Stimulated activated memory B cell treated with anti-CD40 and anti-IgM and Interleukin-4, amounts not matched to agents 10 μg/mL and 1 μg/mL and 100 μg/mL, for 72 hours (primary cell): ENCODE measurements at places on chromosomes 3 and 15.

DNA sequence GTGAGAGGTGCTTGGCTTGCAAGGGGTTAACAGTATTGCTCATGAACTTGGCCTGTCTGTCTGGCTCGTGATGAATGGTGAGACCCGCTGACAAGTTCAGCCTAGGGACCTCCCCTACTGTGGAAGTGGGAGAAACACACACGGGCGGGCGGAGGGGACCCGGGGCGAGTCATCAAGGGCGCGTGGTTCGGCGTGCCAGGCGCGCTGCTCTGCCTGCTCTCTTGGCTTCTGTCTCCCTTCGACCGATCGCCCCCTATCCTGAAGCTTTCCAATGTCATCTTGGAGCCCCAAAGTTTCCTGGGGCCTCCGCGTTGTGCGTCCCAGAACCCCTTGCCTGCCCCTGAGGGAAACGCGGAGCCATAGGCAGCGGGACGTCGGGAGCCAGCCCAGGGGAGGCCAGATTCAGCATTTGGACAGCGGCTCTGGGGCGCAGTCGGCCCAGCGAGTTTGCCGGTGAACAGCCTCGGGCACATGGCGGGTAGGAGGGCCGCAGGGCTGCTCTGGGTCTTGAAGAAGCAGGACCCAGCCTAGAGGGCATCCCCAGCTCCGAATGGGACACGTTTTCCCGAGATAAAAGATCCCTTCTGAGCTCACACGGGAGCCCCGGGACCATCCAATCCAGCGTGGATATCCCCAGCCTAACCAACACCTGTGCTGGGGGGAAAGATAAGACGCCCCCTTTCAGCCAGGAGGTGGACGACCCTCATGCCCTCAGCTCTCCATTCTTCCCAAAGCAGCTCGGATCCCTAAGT, 27.0 kb upstream of the POLG start:
- ATAC-seq, result no peak

- ATAC-seq, result no peak
Observed at GRCh38 chr3:177729956-177730681, 532.8 kb upstream of the TBL1XR1 start.

GRCh38 chr3:183460081-183461055, 31.9 kb upstream of the MCF2L2 start:
- peak; percentile 63 for ATAC-seq

DNA sequence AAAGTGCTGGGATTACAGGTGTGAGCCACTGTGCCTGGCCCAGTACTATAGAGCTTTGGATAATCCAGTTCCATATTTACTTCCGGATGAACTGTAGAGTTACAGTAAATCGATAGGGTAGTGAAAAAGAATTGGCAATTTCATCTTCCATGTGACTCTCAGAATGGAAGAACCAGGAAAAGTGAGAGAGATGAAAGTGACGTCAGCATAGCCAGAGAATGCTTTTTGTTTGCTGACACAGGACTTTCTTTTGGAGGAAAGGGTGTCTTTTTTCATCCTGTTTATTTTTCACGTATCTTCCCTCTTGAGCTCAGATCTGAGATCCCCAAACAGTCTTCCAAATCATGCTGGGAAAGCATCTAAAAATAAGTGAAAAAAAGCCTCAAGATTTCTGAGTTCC, 91.2 kb upstream of the KCNAB1 start:
- no peak for ATAC-seq

- ATAC-seq, result no peak
Observed at GRCh38 chr3:65627062-65627461, 411.7 kb downstream of the MAGI1 start.

GRCh38 chr3:179268400-179269051, 17.6 kb upstream of the KCNMB3 start:
- ATAC-seq, result no peak

DNA sequence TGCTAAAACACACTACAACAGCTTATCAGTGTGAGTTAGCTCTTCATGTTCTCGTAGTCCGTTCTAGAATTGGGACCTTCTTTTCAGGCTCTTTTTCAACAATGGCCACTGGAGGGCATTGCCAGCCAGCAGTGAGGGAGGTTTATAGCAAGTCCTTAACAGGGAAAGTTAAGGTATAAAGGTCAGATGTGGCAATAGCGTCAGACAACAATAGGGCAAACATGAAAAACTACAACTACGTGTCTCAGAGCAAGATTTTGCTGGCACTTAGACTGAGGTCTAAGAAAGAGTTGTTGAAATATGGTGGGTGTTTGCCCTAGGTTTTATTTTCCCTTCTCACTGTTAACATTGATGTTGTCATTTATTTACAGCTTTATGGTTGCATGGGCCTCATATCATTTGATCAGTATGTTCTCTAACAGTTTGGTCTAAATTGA, 161.4 kb downstream of the GMNC start:
- ATAC-seq, result no peak

DNA sequence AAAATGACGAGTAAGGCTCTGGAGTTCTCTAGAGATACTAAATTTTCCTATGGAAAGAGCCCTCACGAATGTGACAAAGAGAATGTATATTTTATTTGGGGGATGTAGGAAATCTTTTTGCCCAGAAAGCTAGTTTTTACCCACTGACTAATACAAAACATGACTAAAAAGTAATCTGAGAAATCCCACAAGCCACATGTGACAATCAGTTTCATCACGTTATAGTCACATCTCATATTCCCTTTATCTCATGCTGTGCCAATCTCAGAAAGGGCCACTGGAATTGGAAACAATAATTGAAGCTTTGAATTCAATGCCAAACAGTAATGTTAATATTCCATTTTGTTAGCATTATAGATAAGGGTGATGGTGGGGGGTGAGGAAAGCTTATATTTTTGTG, 509.0 kb upstream of the GOLIM4 start:
- no peak for ATAC-seq

DNA sequence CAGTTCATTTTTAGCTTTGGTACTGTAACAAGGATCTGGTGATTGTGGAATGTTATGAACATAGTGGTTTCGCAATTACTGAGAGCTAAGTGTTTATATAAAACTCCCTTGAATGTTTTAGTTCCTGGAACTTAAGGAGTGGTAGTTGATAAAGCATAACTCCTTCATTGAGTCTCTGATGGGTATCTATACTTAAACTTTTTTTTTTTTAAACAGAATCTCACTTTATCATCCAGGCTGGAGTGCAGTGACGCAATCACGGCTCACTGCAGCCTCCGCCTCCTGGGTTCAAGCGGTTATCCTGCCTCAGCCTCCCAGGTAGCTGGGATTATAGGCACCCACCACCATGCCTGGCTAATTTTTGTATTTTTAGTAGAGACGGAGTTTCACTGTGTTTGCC, 11.3 kb downstream of the PRKCI start:
- ATAC-seq, result no peak

DNA sequence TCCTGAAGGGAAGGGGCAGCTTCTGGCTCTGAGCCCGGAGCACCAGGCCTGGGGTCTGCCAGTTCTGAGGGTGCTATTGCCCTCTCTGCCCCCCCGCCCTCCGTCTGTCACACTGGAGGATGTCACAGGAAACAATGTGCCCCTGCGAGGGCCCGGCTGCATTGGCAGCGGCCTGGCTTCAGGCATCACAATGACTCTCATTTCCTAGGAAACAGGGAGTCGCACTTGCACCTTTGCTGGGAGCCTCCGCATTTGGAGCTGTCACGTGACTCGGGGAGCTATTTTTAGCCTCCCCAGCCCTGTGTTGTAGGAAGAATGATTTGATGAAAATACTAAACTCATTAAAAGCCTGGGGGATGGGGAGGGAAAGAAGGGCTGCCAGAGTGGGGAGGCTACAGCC, 518.9 kb downstream of the SHQ1 start:
- no peak for ATAC-seq

- no peak for ATAC-seq
Observed at GRCh38 chr3:15301761-15302160, 30.6 kb downstream of the SH3BP5 start.

- no peak for ATAC-seq
Observed at GRCh38 chr15:76994001-76994400, 925 bp upstream of the PSTPIP1 start.
